Right ventricle myocardium inferior (tissue), 1 donor: ENCODE measurements at places on chromosomes 7 and 10. TPM values are rescaled to one million over a fixed set of nuclear protein-coding genes. Genes with fewer than 3 reads are reported as not detected.

NME8 gene
- not detected for total RNA-seq

BMS1 gene
- total RNA-seq = 15.0 TPM

DNA sequence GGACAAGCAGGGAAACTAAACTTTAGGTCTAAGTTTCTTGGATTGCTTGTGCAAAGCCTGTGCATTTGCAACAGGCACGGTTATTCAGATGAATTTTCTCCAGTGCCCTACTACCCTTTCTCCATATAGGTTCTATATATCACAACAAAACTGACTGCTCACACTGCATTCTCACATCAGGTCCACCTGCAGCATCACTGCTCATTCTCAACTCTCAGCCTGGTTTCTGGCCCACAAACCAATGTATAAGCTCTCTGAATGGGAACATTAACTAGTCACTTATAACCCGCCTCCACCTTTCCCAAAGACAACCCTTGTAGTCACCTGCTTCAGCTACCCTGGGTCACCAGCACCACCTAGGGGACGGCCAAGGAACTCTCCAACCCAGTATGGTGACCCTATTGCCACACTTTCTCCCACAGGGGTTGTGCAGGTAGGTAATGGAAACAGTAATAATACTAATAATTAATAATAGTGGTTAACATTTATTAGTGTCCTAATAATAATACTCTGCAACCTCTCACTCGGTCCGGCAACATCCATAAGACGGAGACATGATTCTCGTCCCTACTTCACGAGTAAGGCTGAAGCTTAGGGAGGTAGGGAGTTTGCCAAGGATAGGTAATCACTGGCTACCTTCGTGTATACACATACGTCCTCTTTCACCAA lies 97.3 kb downstream of the CLEC2L start:
- DNase-seq = no peak

DNA sequence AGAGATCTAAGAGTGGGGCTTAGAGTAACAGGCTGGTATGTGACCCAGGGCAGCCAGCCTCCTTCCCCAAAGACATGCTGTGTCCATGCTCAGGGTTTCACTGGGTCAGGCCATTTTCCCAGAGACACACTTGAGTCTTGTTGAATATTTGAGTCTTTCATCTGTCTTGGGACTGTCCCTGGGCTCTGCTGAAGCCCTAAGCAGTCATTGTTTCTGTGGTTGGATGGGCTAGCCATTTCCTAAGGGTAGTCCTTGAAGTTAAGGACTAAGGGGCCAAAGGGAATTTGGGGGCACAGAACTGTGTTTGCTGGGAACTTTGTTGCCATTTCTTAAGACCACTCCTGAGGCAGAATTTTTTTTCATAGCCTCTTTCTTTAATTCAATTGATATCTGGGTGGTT lies 98.4 kb upstream of the SAMD8 start:
- DNase-seq = no peak

GRCh38 chr10:74599672-74600071 lies 226.7 kb upstream of the KAT6B start:
- no peak for DNase-seq

GRCh38 chr10:57961487-57961886 lies 306.2 kb downstream of the IPMK start:
- DNase-seq = no peak
